ENCODE measurements at places on chromosomes 11 and 22. TPM values are rescaled to one million over a fixed set of nuclear protein-coding genes. Genes with fewer than 3 reads are reported as not detected.

DNA sequence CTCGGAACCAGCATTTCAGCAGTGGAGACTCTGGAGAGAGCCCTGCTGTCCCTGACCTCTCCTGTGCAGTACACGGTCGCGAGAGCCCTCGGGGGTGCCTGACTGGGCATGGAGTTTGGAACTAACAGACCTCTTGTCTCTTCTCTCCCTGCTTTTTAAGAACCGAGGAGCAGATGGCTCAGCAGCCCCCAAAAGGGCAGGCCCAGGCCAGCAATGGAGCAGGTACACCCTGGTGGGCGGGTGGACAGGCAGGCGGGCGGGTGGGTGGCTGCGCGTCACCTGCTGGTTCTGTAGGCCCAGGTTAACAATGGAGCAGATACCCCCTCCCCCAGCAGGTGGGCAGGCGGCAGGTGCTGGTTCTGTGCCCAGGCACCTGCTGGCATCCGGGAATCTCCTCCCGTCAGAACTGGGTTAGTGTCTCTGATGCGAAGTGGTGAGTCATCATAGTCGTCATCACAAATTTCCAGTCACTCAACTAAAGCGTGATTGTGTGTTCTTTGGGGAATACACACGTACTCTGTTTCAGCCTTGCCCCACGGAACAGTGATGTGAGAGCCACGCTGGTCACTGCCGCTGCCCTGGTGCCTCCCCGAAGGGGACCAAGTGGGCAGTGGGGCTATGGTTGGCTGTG, 41.1 kb downstream of the GRAMD4 start:
- DNase-seq, result no peak

DNA sequence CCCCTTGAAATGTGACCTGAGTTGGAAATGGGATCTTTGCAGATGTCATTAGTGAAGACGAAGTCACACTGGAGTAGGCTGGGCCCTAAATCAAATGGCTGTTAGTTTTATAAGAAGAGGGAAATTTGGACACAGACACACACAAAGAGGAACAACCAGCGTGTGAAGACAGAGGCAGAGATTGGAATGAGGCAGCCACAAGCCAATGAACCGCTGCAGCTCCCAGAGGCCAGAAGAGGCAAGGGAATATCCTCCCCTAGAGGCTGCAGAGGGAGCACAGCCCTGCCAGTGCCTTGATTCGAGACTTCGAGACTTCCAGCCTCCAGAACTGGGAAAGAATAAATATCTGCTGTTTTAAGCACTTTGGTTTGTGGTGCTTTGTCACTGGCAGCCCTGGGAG, 484.5 kb downstream of the MN1 start:
- no peak for DNase-seq

BAIAP2L2 gene
- 0.50 TPM for total RNA-seq

FAM227A gene
- total RNA-seq, result 0.02 TPM

TFIP11 gene
- 58.5 TPM for total RNA-seq

EHF gene
- 0.47 TPM for total RNA-seq

MYRF gene
- 1.1 TPM for total RNA-seq

DNA sequence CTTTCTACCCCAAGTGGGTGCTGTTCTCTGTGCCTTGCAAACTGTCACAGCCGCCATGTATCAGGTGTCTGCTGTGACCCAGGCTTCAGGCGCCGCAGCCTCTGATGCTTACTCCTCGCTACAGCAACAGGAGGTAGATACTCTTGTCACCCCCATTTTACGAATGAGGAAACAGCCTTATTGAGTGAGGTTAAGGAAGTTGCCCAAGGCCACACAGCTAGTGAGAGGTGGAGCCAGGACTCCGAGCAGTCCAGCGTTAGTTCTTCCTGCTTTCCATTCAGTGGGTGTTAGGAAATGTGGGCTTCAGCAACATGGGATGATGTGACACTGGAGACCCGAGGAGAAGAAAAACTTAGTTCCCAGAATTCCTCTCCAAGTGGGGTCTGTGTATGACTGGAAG, 14.3 kb downstream of the RNF215 start:
- DNase-seq, result no peak

LRRN4CL gene
- 0.17 TPM for total RNA-seq

DNA sequence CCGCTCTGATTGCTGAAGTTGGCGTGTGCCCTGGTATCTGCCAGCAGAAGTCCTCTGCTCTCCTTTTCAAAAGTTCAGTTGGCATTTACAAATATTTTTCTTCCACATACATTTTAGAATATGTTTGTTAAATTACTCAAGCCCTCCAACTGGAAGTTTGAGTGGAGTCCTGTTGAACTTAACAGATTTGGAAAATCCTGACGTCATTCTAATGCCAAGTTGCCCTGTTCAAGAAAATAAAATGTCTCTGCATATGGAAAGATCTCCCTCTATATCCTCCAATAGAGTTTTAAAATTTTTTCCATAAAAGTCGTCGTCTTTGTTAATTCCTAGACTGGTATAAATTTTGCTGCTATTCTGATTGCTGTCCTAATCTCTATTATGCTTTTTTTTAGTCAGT, 3.3 kb downstream of the KCNQ1OT1 start:
- DNase-seq, result no peak

DNA sequence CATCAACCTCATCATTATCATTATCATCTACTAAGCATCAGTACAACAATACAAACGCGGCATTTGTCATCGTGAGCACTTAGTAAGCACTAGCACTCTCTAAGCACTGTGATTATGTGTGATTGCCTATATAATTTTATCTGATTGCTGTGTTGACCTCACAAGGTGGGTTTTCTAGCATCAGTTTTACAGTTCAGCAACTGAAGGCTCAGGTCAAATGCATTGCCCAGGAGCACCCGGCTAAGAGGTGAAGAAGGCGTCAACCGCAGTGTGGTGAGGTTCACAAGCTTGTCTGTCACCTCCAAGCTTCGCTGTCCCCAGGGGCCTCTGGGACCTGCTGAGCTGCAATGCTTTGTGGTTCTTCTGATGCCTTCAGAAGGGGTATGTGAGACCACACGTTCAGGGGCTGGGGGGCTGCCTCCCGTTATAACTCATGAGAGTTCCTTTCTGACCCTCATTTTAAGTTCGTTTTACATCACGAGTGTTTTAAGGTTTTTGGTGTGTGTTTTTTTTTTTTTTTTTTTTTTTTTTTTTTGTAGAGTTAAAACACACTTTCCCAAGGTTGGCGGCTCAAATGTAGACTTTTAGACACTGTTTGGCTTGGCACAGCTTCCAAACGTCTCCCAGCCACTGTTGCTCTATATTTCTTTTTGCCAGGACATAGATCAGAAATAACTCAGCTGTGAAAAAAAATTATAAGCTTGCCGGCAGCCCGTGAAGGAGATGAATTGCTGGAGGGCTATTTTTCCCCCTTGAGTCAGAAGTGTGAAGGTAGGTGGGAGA, 33.8 kb upstream of the SCUBE1 start:
- DNase-seq, result no peak

MS4A15 gene
- total RNA-seq, result not detected

- no peak for DNase-seq
Measured at GRCh38 chr11:35147235-35147634, 8.3 kb downstream of the CD44 start.

AIFM3 gene
- not detected for total RNA-seq

TMEM191C gene
- total RNA-seq, result 1.4 TPM

DNA sequence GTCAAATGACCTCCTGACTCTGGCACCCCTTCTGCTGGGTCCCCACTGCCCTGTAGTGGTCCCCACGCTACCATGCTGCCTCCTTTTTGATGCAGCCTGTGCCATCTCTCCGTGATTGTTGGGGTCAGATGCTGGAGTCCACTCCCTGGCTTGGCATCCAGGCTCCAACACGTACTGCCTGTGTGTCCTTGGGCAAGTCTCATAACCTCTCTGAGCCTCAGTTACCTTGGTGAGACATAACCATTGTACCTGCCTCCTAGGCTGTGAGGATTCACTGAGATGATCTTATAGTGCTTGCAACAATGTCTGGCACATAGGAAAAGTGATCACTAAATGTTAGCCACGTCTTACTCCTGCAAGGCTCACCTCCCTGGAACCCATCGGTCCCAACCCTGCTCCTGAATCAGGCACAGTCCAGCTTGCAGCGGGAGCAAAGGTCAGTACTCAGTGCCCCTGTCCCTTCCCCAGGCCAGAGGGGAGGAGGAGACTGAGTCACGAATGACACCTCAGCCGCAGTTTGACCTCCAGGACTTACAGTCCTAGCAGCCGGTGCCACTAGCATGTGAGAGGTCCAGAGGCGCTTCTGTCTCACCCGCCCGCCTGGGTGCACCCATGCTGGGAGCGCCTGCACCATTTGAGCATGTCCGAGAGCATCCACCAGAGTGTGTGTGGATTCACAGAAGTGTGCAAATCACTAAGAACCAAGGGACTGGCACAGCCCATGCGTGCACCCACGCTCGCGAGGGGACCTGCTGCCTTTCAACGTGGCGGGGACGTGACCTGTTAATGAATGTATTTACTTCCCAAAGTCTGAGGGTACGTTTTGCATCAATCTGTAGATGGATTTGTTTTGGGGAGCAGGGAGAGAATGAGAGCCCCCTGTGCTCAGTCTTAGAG, 3.0 kb upstream of the APOA4 start:
- no peak for DNase-seq

DNA sequence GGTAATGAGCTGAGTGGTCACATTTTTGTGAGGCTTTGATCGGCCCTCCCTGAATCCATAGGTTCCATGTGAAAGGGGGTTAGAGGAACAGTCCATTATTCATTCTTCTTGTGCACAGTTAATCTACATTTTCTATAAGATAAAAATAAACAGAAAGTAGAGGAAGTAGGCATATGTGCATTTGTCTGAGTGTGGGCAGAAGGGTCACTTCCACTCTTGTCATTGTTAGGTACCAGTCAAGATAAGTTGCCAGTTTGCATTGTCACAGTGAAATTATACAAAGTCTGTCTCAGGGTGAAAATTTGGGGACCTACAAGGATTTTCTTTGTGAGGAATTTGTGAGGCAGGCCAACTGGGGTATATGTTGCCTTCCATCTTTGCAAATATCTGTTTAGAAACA, 4.6 kb upstream of the APOL4 start:
- DNase-seq, result no peak

DNA sequence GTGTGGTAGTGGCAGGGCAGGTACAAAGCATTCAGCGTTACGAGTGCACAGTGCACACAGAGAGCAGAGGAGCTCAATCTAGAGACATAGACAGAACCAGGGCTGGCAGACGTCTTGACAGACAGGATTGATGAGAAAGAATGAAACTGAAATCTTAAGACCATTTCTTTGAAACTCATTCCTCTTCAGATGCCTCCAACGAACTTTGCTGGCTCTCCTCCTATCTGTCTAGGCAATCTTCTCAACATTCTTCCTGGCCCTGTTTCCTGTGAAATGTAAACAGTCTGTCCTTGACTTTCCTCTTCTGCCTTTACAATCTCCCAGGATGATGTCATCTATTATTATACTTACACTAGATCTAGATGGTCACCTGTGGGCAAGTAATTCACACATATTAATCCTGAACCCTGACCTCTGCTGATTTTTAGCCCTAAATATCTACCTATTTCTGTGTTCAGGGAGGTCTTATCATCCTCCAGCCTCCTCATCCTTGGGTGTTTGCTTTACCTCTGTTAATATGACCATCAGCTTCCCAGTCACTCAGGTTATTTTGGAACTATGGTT, 119.5 kb downstream of the ENTHD1 start:
- peak; percentile 82 for DNase-seq

GRCh38 chr22:44046485-44047141, 22.5 kb downstream of the PARVB start:
- DNase-seq, result no peak

Measured in activated CD4-positive, alpha-beta T cell treated with anti-CD3 and anti-CD28 coated beads, Interleukin-2, amount 10 ng/mL, durations not matched to agents 7 days and 5 days (primary cell).